ENCODE measurements at places on chromosomes 5 and 9.

DNA sequence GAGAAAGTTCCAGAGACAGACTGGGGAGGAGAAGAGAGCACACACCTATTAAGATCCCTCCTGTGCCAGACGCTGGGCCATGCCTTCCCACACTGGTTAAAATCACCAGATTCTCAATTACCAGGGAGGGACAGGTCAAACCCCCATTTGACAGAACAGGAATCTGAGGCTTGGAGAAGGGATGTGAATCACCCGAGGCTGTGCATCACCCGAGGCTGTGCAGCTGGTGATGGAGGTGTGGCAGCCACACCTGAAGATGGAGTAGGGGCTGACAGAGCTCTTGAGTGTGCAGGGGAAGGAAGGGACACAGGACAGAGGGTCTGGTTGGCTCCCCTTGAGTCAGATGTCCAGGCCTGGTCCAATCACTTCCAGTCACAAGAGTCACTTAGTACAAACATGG is 70.6 kb downstream of the LMX1B start:
- DNase-seq = no peak

- DNase-seq = no peak
These were observed 136.1 kb upstream of the ELAVL2 start for GRCh38 chr9:23962101-23962500.

- no peak for DNase-seq
These were observed 34.3 kb upstream of the RPS23 start for GRCh38 chr5:82312373-82312856.

DNA sequence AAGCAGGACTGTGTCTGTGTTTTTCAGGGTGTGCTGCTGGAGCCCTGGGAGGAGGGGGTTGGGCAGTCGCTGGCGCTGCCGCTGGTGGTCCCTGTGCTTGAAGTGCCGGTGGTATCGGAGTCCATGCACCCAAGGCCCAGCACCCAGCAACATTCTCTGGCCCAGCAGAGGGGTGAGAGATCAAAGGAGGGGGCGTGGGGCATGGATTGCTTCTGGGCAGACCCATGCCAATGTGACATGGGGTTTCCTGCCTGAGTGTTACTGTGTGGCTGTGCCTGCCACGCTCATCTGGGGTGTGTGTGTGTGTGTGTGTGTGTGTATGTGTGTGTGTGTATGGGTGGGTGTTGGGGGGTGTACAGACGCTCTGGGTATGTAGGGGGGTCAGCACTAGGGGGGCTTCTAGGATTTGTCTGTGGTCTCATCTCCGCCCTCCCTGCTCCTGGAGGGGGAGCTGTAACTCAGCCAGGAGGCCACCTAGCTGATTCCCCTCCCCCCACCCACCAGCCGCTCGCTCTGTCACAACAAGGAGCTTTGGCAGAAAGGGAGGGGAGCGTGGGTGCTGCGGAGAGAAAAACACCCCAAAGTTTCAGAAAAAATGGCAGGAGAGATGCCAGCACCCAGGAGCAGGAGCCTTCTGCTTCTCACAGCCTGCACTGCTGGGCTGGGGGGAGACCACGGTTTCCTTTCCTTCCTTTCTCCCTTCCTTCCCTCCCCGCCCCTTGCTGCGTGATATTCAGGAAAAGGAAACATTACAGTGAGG is 35.9 kb upstream of the HSPA9 start:
- no peak for DNase-seq

GRCh38 chr5:142671801-142672200 is 14.1 kb downstream of the FGF1 start:
- no peak for DNase-seq

GRCh38 chr9:126752376-126752775 is 52.5 kb upstream of the ZBTB43 start:
- DNase-seq = no peak

DNA sequence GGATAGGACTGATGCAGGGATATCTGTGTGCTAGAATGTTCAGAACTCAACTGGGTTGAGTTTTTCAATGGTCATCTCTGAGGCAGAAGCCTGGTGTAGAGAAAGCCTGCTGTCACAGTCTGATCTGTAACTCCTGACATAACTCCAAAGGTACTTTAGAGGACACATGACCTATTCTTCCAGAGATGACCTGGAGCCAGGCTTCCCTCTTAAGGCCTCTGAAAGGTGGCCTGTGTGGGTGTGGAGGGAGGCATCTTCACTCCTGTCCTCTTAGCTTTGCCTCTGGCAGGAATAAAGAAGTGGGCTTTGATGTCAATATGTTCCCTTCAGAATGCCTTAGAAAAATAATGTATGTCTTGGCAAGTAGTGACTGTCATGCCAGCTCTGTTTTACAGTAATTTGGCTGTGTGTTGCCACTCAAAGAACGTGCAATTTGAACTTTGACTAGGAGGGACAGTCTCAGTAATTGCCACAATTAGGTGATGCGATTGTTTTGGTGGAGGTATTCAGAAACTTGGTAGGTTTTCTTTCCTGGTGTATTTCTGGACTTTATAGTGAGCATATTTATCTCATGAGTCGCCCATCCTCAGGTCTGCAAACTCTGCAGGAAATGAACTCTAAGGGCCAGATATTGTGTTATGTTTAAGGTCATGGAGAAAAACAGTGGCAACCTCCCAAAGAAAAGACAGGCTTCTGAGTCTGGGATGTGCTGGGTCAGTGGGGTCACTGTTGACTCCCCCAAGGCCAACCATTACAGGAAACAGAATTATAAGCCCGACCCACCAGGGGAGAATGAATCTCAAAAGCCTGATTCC is 3.2 kb upstream of the C5orf63 start:
- no peak for DNase-seq

DNA sequence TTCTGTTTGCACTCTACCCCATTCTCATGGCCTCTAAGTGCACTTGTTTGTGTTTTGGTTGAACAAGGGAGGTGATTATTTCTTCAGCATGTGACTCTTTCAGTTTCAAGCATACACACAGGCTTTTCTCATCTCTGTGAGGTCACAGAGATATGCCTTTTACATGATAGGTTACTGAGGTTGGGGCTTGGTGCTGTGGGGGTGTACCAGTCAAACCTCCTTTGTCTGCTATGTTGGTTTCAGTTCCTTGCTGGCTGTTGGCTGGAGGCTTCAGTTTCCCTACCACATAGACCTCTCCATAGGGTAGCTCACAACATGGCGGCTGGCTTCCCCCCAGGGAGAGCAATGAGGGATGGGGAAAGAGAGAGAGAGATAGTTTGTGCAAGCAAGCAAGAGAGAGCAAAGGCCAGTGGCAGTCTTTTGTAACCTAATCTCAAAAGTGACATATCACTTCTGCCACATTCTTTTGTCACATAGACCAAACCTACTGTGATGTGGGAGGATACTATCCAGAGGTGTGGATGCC is 96.7 kb upstream of the SEMA6A start:
- no peak for DNase-seq

DNA sequence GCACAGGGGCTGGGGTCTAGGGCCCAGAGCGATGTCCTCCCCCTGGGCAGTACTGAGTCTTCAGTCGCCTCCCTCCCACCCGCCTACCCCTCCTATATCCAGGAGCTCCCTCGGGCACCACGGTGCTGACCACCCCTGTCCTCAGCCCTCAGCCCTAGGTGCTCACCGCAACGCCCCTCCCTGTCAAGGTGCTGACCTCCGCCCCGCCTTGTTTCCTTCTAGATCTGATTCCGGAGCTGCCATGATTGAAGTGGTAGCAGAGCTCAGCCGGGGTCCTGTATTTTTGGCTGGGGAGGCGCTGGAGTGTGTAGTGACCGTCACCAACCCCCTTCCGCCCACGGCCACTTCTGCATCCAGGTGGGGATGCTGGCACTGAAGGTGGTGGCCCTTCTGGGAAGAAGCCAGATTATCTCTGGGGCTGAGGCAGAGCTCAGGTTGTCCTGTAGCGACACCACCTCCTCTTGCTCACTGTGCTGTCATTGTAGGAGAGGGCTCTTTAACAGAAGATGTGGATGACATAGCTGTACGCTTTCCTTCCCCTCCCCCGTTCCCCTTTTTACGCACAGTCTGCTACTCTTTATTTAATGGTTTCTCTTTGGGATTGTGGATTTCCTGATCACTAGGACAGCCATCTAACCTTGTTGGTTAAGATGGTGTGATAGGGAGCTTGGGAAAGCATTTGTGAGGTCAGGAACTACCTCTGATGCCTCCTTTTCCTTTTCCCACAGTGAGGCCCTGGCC is 598 bp downstream of the RGP1 start:
- DNase-seq = no peak

DNA sequence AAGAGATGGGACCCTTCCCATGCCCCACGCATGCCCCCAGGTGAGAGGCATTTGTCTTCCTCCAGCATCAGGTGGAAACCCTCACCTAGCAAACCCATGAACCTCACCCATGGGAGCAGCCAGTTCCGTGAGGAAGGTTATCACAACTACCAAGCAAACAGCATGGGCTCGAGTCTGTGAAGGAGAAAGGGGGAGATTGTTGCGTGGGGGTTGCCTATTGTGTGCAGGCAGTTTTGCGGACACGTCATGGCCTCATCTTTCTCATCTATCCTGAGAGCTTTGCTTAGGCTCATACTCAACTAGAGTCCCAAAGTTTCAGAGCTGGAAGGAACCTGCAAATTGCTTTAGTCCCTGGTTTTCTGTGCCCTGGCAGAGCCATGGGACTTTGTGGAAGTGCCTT is 73.6 kb upstream of the TGFBR1 start:
- DNase-seq = no peak

GRCh38 chr9:20838218-20838617 is 154.2 kb downstream of the FOCAD start:
- no peak for DNase-seq

DNA sequence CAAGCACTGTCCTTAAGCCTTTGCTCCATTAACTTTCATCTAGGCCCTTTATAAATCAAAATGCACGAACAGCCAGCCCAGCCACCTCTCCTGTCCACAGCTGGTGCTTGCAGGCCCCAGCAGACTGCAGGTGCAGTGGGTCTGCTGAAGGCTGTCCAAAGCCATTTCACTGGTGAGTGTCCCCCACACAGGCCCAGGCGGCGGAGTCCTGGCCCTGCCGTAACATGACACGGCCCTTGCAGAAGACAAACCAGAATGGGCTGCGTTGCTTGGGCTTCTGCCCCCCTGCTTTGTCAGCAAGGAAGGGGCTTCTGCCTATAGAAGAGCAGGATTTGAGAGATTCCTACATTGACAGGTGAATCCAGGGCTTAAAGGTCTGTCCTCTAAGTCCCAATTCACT is 188.6 kb downstream of the NR3C1 start:
- DNase-seq = no peak

DNA sequence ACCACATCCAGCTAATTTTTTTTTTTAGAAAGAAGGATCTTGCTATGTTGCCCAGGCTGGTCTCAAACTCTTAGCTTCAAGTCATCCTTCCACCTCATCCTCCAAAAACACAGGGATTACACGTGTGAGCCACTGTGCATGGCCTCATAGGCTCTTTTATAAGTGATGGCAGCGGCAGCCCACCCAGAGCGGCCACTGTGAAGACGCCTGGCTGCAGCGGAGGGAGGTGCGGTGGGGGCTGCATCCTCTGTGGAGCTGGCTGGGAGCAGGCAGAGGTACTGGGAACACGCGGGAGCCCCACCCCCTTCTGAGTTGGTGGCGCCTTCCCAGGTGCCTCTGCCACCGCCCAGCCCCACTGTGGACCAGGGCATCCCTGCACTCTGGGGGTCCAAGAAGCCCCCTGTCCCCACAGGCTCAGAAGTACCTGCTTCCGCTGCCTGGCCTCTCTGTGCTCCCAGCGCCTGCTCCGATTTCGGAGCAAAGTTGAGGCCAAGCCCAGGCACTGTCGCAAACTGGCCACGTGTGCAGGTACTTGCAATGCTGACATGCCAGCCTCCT is 16.9 kb upstream of the ECPAS start:
- no peak for DNase-seq

- DNase-seq = no peak
These were observed 625.5 kb upstream of the WWC1 start for GRCh38 chr5:167665841-167666375.

DNA sequence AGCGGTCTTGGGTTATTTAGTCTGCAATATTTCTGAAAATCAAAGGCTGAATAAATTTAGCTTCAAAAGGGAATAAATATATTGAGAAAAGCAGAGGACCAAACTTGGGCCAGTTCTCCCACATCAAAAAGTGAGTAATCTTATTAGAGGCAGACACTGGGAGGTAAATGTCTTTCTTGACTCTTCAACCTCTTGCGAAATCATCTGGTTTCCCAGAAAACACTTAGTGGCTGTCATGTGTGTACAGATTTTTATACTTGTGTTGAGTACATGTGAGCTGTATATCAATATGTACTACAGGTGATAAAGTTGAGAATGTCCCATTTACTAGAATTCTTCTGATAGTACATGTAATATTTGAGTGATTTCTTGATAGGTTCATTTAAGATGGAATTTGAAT is 454.9 kb downstream of the PRR16 start:
- no peak for DNase-seq

DNA sequence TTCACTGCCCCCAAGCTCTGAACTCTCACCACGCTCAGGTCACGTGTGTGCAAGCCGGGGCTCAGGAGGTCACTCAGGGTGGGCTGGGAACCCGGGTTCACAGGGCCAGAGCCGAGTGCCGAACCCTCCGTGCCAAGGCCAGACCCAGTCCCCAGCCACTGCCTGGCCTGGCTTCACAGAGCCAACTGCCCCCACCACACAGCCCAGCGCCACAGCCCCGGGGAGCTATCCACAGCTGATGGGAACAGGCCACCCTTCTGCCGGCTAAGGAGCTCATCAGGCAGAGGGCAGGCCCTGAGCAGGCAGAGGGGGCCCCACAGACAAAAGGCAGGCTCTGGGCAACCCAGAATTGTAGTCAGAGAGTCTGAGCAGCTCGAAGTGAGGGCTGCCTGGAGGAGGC is 117.0 kb downstream of the VAV2 start:
- DNase-seq = no peak

- no peak for DNase-seq
These were observed 85.2 kb downstream of the RASGRF2 start for GRCh38 chr5:81045389-81045807.

DNA sequence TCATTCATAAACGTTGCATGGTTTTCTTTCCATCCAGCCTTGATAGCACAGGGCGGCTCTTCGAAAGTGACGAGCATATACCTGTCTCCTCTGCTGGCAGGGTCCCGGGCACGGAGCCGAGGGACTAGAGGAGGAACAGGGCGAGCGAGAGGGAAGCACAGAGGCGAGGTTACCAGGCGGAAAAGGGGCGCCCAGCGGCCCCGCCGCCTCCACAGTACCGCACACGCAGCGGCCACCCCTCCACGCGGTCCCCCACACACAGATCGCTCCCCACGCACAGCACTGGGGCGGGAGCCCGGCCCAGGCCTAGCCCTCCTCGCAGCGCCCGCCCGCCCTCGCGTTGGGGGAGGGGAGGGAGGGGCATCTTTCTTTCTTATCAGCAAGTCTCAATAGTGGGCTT is 296.6 kb upstream of the DAB2 start:
- DNase-seq = no peak

- no peak for DNase-seq
These were observed 137.5 kb upstream of the CDKN2B start for GRCh38 chr9:22146604-22147003.

GRCh38 chr5:143302341-143303045 is 101.0 kb downstream of the NR3C1 start:
- no peak for DNase-seq

GRCh38 chr5:91171322-91171721 is 211.8 kb downstream of the ARRDC3 start:
- DNase-seq = no peak
